Renal pelvis (tissue), 12 donors: ENCODE measurements at places on chromosomes 4 and X. TPM values are rescaled to one million over a fixed set of nuclear protein-coding genes. Genes with fewer than 3 reads are reported as not detected.

GRCh38 chr4:23921447-23921845 is 31.6 kb upstream of the PPARGC1A start:
- no peak for DNase-seq

- no peak for DNase-seq
Observed at GRCh38 chrX:12237771-12238170, 99.5 kb downstream of the FRMPD4 start.

DNA sequence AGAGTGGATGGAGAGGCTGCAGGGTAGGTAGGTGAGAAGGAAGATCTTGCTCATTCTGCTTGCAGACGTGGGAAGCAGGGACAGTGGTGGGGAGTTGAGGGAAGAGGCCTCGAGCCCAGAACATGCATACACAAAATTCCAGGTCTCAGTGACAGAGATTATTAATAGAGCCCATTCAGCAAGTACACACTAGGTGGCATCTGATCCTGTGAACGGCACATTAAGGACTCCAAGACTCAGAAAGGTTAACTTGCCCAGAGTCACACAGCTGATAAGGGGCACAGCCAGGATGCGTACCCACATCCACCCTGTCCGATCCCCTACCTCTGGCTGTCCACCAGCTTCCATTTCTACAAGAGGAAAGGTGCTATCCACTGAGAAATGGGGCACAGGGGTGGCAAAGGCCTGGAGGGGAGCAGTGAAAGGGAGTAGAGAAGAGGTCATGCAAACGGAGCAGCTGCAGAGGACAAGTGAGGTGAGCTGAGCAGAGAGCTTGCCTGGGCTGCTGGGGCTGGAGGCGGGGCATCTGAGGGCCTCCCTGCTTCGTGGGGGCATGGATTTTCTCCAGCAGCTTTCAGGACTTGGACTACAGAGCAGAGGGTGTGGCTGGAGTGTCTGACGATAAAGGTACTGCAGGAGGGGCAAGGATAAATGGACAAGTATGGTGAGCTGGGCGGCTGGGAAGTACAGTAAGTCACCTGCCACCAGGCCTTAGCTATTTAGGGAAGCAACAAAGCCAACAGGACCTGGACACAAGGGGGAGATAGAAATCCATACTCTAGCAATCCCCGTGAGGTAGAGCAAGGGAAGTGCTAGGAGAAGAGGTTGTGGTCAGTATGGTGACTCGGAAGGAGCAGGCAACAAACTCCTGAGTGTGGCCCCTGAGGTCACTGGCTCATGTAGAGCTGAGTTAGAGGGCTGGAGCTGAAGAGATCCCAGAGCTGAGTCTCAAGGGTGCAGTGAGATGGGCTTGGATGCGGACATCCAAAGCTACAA is 11.2 kb downstream of the IDS start:
- DNase-seq: no peak

DNA sequence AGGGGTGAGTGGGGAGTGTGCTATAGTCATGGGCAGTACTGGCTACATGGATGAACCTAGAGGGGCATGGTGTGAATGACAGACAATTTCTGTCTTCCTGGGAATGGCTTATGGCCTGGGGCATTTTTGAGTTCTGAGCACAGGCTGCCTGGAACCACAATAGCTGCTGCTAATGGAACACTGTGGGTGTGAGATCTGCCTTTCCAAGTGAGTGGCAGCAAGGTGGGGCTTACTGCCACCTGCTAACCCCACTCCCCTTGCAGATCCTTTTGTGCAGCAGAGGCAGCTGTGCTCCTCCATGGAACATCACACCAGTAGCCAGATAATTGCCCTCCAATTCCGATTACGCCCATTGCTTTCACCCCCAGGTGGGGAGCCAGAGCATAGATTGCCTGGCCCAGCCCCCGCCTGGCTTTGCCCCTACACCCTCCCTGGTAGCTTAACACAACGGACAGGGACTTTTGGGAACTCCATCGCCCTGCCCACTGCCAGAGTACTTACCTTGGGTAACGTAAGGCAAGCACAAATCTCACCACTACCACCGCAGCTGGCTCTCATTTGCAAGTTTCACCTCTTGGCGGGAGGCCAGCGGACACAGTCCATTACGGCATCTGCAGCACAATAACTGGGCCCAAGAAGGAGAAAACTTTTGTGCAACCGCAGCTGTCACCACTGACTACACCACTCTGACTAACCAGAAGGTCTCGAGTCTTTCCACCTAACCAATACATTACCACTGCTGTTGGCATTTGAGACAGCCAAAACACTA is 421.2 kb upstream of the NWD2 start:
- no peak for DNase-seq

- no peak for DNase-seq
Observed at GRCh38 chrX:19332983-19333382, 10.7 kb upstream of the PDHA1 start.

DNA sequence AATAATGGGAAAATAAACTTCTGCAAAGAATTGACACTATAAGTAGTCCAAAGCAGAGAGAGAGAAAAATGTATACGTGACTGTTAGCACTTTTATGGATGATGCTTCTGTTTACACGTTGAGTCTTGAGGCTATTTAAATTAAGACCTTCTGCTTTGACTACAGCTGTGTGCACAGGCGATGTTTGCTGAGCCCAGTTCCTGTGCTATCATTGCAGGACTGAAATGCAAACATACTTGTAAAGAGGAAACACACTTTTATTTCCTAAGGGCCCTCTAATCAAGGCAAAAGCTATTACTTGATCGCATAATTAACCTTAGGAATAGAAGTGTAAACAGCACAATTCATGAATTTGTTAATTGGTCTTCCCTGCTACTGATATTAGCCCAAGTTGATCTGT is 226.9 kb downstream of the FBXW7 start:
- no peak for DNase-seq

GRCh38 chrX:47643926-47644325 is 6.4 kb downstream of the ELK1 start:
- DNase-seq: no peak

DNA sequence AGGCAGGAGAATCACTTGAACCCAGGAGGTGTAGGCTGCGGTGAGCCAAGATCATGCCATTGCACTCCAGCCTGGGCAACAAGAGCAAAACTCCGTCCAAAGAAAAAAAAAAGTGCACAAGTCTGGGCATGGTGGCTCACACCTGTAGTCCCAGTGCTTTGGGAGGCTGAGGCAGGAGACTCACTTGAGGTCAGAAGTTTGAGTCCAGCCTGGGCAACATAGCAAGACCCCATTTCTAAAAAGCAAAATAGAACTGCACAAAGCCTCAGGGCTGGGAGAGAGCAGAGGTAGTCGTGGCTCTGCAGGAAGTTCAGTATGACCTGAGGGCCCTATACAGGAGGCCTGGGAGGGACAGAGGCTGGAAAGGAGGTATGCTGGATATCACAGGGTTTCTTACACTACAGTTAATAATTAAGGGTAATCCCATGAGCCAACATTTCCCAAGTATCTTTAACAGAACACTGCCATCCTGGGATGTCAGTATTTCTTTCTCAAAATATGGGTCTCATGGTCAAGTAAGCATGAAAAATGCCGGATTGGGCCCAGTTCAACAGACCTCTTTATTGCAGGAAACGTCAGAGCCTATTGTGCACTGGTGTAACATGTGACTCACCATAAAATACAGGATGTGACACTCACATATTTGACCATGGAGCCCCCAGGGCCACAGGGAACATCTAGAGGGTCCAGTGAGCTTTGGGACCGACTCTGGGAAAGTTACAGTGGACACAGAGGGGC is 37.8 kb downstream of the ACSL1 start:
- peak; percentile 47 for DNase-seq

DNA sequence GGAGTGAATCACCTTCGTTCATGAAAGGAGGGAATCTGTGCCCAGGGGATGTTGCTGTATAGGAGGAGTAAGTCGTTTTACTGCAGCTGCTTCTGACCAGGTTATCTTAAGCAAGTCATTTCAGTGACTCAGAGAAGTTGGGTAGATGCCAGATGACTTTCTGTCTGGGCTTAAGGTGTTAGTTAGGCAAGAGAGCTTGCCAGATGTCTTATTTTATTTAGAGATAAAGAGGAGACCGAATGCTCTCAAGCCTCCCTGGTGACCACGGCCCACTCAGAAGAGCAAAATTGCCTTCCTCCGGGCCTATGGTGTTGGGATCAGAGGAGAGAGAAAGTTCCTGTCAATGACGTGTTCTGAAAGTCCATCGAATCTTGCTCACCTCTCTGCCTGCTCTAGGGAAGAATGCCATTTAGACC is 16.3 kb upstream of the ZNF827 start:
- DNase-seq: no peak

- DNase-seq: no peak
Observed at GRCh38 chr4:10808591-10808990, 124.0 kb upstream of the CLNK start.

GRCh38 chrX:119410027-119410819 is 11.1 kb downstream of the SLC25A43 start:
- DNase-seq: no peak

DNA sequence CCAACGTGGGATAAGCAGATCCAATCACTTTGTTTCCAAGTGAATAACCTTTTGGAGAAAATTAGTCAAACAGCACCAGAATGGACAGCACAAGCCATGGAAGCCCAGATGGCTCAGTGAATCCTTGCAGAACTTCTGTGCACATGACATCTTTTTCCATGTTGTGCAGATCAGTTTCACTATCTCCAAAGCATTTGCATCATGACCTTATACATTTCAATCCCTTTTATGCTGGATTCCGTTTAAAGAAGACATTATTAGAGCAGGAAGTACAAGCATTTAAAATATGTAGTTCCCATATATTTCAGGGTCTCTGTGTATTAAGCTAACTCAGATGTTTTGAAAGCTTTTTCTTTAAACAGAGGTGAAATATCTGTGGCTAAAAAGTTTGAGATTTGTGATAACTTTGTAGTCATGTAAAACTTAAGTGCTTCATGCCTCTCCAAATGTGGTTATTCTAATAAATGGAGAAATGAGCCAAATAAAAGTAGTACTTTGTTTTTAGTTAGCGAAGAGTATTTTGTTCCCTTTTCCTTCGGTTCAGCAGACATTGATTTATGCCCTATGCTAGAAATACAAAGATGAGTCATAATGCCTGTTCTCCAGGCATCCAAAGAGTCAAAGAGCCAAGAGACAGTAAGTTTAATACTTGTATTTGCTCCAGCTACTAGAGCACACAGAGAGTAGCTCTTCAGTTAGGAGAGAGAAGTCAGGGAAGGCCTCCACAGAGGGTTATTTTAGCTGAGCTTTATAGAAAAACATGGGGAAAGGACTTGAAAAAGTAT is 39.0 kb downstream of the PLAC8 start:
- DNase-seq: no peak

GRCh38 chr4:17008834-17009345 is 110.4 kb upstream of the LDB2 start:
- no peak for DNase-seq

GRCh38 chr4:2666722-2667247 is 89.4 kb downstream of the TNIP2 start:
- DNase-seq: no peak

GRCh38 chr4:172050911-172051310 is 237.7 kb downstream of the GALNTL6 start:
- DNase-seq: no peak

DNA sequence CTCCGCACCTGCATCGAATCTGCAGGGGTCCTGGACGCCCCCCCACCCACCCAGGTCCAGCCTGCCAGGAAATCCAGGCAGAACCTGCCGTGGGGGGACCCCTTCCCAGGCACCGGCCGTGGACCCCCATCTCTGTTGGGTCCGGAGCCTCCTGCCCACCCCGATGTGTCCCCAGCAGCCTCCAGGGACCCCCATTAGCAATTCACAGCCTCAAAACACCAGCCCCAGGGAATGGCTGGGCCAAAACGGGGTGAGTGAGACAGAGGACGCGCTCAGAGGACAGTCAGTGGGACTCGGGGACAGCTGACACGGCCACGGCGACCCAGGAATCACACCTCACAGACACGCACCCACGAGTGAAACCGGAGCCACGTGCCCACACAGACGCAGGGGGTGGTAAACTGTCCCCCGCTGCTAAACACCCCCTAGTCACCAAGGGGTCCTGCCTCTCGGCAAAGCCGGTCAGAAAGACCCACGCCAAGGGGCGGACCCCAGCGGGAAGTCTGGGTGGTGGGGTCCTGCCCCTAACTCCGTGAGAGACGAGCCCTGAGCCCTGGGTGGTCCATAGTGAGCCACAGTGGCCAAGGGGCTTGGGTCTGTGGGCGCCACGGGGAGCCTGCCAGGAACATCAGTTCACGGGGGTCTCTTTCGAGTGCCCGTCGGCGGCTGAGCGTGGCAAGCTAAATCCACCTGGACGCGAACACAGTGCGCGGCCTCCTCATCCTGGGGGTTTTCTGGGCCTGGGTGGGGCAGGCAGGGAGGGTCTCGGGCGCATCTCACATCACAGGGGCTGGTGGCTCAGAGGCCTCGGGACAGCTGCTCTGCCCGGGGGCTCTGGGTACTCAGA is 126.5 kb upstream of the NKX1-1 start:
- DNase-seq: no peak

DNA sequence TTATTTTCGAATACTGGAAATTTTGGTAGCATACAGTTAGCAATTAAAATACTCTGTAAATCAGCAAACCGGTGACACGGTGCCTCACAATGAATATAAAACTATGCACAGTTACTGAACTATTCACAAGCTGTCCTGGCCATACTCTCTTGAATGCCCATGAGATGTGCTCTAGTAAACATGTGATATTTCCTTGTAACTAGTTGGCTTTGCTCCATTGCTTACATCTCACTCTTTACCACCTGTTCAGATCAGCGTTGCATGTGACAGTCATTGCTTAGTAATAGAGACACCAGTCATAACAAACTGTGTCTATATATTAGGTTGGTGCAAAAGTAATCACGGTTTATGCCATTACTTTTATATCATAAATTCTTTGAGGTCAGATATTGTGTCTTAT is 897.9 kb upstream of the FTHL17 start:
- DNase-seq: peak; percentile 16

DNA sequence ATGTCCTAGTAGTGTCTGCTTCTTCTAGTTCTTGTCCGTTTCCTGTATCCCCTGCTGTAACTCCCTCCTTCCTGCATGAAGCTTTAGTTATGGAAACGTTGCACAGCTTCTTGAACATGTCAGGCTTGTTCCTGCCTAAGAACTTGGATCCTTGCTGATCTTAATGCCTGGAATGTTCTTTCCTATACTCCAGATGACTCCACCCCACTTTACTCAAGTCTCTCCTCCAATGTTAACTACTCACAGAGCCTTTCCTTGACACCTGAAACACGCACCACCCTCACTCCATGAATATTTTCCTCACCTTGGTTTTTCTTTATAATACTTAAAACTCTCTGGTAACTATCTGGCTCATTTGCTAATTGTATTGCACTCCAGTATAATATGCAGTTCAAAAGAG is 19.4 kb downstream of the MAGEC3 start:
- DNase-seq: no peak

The GPR82 gene
- 0.13 TPM for polyA plus RNA-seq

The NPY5R gene
- 3.7 TPM for polyA plus RNA-seq

The GAGE12F gene
- not detected for polyA plus RNA-seq

The MAMLD1 gene
- polyA plus RNA-seq: 6.8 TPM

The GDI1 gene
- 145 TPM for polyA plus RNA-seq

The HTRA3 gene
- 15.4 TPM for polyA plus RNA-seq

The GPC3 gene
- 988 TPM for polyA plus RNA-seq

The TKTL2 gene
- not detected for polyA plus RNA-seq

The FAM184B gene
- 0.77 TPM for polyA plus RNA-seq

The CTSO gene
- polyA plus RNA-seq: 31.9 TPM

The OTC gene
- polyA plus RNA-seq: not detected

The CWH43 gene
- 5.6 TPM for polyA plus RNA-seq

The ARHGAP36 gene
- 0.47 TPM for polyA plus RNA-seq
